IPS DF 6.9 (cell line): ENCODE measurements at places on chromosomes 1 and 21.

DNA sequence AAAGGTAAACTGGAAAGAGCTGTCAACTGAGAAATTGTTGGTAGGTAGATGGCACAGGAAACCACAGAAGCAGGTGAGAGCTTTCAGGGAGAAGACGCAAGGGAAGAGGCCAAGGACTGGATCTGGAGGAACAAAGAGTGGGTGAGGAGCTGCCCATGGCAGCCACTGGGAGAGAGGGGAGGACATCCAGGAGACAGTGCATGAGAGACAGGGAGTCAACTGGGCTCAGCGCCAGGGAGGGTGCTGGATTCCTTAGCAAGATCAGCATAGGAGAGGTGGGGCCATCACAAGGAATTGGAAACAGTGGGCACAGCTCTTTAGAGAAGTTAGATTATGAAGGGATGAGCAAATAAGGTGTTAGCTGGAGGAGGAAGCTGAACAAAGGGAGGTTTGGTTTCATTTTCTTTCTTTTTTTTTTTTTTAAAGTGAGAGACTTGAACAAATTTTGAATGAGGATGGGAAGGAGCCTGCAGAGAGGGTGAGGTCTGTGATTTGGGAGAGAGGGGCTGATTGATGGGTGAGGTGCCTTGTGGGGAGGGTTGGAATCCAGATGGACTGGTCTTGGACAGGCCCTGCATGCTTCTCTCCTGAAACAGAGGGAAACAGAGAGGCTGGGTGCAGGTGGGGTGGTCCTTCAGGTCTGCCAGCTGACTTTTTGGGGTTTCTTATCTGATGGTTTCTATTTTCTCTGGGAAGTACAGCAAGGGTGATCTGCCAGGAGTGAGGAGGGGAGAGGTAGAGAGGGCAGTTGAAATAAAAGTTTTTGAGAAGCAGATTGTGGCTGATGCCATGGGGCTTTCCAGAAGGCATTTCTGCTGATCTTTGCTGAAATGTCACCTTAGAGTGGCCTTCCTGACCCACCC lies 5.4 kb downstream of the CYP4B1 start:
- DNase-seq = no peak

DNA sequence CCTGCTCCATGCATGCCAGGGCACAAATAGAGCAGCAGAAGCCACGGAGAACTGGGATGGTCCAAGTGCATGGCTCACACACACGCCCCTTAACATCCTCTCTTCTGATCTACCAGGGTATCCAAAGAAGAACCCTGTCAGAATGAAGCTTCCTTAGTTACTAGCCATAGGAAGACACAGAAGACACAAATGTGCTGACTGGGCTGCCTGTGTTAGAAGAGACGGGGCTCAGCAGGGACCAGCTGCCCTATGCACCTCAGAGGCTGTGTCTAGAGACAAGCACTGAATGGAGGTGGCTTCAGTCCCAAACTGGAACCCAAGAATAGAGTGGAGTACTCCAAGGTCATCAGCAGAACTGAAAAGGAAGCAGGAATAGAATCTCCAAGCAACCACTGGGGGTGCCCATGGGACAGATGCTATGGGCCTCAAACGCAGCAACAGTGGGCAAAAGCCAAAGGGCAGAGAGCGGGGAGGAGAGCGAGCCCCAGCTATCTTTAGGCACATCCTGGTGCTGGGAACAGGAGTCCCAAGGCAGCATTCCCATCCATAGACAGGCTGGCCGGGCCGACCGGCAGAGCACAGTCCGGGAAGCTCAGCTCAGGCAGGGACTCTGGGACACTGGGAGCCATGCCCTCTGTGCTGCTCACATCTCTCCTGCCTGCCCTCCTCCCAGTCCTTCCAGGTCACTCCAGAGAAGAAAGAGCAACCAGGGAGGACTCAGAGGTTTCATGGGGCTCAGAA lies 9.5 kb downstream of the SLC6A9 start:
- no peak for DNase-seq

GRCh38 chr1:20819818-20820217 lies 32.7 kb upstream of the HP1BP3 start:
- DNase-seq = no peak

DNA sequence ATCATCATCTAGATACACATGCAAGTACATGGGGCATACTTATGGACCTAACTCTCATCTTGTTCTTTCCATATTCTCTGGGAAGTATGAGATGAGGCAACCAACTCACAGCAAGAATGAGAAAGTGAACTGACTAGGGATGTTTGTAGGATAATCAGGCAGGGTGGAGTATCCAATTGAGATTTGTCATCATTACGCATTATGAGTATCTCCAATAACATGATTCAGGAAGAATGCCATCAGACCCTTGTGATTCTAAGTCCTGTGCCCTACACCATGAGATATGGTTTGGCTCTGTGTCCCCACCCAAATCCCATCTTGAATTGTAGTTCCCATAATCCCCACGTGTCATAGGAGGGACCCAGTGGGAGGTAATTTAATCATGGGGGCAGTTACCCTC lies 154.0 kb downstream of the SLC30A10 start:
- DNase-seq = no peak

GRCh38 chr1:164611754-164612642 lies 53.0 kb downstream of the PBX1 start:
- DNase-seq = no peak

- no peak for DNase-seq
These were observed 18.4 kb downstream of the PIGK start for GRCh38 chr1:77200806-77201205.

DNA sequence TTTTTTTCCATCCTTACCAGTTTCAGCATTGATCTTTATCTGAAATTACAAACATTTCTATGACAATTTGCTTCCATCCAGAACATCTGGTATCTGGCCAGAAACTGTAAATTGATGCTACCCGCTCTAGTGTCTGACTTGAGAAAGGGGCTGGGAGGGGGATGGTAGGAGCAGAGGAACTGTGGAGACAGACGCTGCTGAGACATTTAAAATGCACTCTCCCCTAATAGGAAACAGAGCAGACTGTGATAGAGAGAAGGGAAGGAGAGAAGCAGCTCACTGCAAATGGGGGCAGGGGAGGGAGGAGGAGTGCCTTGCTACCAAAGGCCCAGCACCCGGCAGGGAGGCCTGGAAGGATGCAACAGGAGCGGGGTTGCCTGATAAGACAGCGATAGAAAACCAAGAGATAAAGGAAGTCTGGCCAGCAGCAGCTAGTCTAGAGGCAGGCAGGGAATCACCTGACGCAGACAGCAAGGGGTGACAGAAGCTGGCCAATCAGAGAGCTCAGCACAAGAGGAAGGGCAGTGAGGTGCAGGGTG lies 195.5 kb upstream of the NFIA start:
- DNase-seq = peak; percentile 37

DNA sequence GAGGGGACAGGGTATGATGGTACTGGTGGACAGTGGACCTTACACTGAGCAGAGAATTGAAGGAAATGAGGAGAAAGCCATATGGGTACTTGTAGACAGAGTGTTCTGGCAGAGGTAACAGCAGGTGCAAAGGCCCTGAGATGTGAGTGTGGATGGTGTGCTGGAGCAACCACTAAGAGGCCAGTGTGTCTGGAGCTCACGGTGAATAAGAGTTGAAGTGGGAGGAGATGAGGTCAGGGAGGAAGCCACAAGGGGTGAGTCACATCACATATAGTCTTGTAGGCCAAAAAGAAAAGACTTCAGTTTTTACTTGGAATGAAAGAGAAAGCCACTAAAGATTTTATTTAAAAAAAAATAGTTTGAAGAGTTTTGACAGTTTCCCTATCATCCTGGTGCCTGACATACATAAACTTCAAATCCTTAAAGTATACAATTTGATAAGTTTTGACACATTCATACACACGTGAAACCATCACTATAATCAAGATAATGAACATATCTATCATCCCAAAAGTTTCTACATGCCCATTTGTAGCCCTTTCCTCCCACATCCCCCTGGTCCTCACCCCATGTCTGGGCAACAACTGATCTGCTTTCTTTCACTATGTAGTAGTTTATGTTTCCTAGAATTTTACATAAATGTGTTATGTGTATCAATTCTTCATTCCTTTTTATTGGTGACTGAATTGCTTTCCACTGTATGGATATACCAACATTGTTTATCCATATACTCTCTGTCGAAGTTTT lies 148.4 kb downstream of the GPATCH2 start:
- no peak for DNase-seq

DNA sequence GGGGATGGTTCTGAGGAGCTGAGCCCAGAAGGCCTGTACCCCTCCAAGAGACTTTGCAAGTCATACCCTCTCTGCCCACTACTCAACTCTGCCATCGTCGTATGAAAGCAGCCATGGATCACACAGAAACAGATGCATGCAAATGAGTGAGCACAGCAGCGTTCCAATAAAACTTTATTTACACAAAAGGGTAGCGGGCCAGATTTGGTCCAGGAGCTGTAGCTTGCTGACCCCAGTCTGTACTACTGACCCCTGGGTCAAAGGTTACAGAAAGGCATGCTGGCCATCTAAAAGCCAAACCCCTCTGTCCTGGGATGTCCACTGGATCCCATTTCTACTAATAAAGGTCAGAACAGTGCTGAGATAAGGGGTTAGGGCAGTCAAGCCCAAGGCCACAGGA lies 8.8 kb upstream of the AGTRAP start:
- DNase-seq = no peak

DNA sequence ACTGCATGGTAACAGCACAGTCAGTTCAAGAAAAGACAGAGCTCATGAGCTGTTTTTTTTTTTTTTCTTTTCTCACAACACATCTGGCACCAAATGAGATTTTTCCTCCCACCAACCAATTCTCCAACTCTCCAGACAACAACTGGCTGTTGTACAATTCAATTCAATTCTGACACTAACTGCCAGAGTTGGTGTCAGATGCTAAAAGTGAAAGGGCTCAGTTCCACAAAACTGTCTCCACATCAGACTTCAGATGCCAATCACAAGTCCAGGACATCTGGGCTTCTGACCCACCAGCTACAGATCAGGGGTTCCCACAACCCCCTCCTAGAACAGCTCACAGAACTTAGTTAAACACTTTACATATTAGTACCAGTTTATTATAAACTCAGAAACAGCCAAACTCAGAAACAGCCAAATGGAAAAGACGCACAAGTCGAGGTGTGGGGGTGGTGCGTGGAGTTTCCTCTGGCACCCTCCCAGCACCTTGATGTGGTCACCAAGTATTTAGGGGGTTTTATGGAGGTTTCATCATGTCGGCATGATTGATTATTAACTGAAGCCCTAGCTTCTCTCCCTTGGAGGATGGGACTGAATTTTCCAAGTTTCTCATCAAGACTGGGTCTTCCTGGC lies 39.2 kb upstream of the LRRC8D start:
- DNase-seq = no peak

GRCh38 chr1:25737130-25737529 lies 62.9 kb upstream of the SELENON start:
- DNase-seq = no peak

GRCh38 chr1:116710420-116711262 lies 43.1 kb upstream of the IGSF3 start:
- no peak for DNase-seq

DNA sequence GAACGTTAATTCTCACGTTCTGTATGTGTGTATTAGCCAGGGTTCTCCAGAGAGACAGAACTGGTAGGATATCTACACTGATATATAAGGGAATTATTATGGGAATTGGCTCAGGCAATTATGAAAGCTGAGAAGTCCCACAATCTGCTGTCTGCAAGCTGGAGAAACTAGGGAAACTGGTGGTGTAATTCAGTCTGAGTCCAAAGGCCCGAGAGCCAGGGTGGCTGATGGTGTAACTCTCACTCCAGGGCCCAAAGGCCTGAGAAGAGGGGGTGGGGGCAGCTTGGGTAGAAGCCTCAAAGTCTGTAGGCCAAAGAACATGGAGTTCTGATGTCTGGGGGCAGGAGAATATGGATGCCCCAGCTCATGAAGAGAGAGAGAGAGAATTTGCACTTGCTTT lies 13.3 kb upstream of the VASH2 start:
- no peak for DNase-seq

DNA sequence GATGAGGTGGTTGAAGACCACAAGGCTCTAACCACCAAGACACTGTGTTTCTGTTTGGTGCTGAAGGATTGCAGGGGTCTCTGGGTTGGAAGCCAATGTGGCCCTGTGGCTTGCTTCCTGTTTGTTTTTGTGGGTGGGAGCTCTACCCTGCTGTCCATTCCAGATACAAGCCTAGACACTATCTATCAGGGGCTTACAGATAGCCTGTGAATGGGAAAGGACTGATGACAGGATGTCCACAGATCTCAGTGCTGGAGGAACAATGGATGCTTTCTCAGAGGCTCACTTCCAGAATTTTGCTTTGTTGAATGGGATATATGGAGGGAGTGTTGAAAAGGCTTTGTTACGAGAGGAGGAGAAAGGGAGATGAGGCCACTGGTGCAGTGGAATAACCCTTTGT lies 69.7 kb downstream of the NOS1AP start:
- no peak for DNase-seq

GRCh38 chr1:161727256-161727924 lies 6.0 kb downstream of the FCRLB start:
- DNase-seq = no peak

DNA sequence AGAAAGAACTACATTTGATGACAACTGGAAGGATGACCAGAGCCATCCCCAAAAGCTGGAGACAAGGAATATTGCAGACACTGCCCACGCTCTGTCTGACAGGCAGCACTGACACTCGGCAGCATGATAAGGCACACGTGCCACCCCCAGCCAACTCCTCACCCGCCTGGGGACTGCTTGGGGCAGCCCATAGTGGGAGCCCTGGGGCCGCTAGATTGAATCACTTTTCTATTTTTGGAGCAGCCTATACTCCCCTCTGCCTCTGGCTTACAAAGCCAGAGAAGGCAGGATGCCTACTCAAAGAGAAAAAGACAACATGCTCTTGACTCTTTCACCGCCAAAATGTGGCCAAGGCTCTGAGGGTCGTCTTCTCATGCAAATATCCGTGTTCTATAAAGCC lies 1.3 kb downstream of the SMG5 start:
- no peak for DNase-seq

DNA sequence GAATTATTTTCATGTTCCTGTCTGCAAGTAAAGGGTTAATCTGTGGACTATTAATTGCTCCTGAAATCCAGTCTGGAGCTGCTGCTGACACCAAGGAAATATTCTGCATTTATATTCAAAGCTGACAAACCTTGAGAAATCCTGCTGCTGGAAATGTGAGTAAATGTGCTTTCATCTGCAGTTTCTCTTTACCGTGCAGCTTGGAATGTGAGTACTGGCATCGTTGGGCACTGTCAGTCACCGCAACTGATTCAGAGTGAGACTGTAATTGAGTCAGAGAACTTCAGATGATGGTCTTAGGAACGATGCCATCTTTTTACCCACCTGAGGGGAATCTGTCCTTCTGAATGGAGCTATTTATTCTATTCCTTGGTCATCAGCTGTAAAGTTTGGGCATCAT lies 420.6 kb downstream of the SIPA1L2 start:
- no peak for DNase-seq

- no peak for DNase-seq
These were observed 138.6 kb upstream of the JUN start for GRCh38 chr1:58922302-58923089.
